ENCODE measurements at places on chromosomes 4 and X. TPM values are rescaled to one million over a fixed set of nuclear protein-coding genes. Genes with fewer than 3 reads are reported as not detected.

The NOP14 gene
- total RNA-seq: 18.5 TPM

The SLC49A3 gene
- 9.9 TPM for total RNA-seq

The CYBB gene
- total RNA-seq: not detected

The STOX2 gene
- 17.7 TPM for total RNA-seq

The S100P gene
- total RNA-seq: not detected

The RIPPLY1 gene
- total RNA-seq: not detected

The PPP2R2C gene
- 0.34 TPM for total RNA-seq

The TLR6 gene
- 1.4 TPM for total RNA-seq

The VSIG1 gene
- total RNA-seq: 0.51 TPM

The C4orf36 gene
- total RNA-seq: under 0.01 TPM

The NIPAL1 gene
- total RNA-seq: 0.47 TPM

DNA sequence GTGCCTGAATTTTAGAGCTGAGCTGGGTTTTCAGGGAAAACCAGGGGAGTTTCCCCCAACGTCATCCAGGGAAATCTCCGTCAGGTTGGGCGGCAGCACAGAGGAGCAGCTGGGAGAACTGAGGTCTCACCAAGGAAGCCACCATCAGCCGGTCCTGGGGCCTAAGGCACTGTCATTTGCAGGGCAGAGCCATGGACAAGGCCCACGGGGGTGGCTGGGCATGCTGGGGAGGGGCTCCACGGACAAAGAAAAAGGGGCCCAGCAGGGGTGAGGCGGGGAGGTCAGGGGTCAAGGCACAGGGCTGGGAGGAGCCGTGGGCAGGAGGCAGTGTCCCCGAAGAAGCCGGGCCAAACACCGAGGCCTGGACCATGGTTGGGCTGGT is 109.8 kb downstream of the HMX1 start:
- DNase-seq: no peak

DNA sequence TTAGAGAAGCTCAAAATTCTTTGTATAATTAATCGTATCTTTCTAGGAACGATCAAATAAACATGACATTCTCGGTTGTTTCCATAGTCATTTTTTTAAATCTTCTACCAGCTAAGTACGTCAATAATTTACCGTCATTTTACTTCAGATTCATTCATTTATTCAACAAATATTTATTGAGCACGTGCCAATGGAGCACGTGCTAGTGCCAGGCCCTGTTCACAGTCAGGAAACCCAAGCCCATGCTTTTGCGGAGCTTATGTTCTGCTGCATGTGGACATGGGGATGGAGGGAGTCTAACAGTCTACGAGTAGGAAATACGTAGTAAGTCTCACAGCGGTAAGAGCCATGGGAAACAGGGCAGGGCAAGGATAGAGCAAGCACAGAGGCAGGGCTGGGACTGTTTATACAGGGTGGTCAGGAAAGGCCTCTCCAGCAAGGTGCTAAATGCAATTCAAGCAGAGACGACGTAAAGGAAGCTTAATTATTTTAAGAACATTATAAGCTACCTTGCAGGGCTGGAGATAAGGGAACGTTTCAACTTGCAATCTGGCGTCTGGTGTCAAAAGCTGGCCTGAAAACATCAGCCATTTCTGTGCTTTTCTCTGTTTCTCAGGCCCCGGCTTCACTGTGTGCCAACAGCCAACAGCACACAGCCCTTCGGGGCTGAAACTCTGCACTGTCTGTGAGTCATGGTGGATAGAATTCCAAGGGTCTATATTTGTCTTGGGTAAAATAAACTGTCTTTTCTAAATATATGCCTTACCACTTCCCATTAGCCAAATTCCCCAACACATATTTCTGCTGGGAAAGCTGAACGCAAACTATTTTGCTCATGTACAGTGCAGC is 517.1 kb upstream of the ZFP42 start:
- DNase-seq: no peak

- no peak for DNase-seq
Observed at GRCh38 chr4:124907881-124908280, 195.3 kb upstream of the ANKRD50 start.

DNA sequence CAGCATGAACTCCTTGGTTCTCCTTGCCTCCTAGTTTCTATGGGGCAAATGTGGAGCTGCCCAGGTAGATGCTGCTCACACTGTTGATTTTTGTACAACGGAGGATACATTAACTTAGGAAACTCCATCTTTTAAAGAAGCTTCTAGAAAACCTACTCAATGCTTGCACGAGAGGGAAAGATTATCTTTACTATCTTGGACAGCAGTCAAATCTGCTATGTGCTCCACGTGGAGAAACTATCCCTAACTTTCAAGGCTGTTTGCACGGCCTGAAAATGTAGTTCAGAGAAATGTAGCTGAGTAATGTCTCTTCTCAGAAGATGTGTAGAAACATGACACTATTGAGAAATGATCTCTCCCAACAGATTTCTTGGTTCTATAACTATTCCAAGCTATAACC is 1530.9 kb upstream of the PABPC4L start:
- DNase-seq: no peak

DNA sequence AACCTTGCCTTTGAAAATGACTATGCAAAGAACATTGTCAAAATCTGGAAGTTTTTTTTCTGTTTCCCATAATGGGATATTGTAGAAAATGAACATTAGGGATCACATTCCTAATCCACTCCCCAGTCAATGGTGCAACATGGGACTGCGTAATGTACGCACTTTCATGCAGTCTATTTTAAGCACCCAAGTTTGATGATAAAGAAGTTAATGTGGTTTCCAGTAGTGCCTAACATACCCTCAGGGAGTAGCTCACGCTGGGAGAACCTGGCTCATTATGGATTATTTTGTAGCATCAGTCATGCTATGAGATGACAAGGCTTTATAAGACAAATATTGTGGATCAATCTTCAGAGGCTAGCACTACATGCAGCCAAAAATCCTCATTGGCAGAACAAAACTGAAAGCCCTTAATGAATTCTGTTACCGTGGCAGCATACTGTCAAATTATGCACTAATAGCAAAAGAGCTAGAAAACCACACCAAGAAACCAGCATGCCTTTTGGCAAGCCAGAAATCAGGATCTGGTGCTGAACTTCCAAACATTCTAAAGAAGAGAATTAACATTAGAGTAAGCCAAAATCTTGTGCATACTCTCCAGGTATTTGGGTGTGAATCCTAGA is 1392.8 kb upstream of the TENM3 start:
- DNase-seq: no peak

- no peak for DNase-seq
Observed at GRCh38 chr4:154018659-154019058, 229.8 kb upstream of the SFRP2 start.

DNA sequence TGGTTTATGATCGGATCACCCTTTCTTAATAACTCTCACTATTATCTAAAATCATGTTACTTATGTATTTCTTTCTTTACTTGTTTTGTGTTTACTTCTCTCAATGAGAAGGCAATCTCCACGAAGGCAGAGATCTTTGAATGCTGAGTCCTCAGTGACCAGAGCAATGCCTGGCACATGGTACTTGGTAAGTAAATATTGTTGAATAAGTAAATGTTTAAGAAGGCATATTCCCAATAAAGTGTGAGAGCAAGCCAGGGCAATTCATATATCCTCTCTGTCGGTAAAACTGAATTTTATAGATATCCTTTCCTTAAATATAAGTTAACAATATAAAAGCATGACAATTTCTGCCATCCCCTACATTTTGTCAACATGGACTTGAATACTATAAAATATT is 94.4 kb downstream of the UGT8 start:
- DNase-seq: no peak

DNA sequence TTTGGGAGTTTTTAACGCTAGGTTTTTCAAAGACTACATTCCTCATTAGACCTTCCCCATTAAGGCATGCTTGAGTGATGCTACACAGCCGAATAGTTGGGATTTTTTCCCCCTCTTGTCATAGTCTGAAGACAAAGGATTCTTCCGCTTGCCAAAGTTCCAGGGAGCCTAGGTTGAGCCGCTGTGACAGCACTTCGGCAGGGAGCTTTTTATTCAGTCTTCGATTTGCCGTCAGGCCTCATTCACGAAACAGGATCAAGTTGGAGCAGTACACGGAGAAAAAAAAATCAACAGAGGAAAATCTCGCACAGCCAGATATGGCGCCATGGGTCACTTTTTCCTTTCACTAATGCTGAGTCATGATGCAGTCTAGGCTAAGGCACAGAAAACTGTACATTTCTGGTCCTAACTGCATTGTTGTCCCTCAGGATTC is 24.3 kb downstream of the SHROOM3 start:
- peak; percentile 63 for DNase-seq

DNA sequence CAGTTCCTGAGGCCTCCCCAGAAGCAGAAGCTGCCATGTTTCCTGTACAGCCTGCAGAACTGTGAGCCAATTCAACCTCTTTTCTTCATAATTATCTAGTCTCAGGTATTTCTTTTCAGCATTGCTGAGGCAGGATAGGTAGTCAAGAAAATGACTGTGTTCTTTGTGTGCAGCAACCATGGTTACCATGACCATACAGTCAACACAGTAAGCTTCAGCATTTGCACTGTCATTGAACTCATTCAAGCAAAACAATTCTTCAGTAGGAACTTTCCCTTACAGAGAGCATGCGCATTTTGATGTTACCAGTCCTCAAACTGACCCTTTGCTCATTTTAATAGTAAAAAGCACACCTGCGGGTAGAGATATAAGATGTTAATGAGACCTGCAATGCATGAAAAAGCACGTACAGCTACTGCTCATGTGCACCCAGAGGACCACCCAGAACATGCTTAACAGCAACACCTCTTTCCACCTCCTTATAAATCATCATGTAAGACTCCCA is 180.8 kb downstream of the PRKX start:
- no peak for DNase-seq

DNA sequence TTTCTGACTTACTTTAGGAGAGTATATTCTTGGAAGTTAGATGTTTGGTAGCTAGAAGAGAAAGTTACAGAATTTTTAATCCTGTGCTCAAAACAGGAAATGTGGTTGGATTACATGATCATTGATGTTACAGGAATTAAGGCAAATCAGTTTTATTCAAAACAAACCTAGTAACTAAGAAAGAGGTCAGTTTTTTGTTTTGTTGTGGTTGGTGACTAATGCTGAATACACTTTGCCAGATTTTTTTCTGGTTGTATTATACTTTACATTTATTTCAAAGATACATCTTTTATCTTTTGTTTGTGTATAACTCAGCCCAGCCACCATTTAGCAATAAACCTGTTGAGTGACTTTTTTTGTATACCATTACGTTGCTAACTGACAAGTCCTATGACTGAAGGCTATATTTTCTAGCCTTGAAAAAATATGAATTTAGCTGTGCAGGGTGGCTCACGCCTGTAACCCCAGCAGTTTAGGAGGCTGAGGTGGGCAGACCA is 116.7 kb downstream of the KLHL8 start:
- peak; percentile 70 for DNase-seq

DNA sequence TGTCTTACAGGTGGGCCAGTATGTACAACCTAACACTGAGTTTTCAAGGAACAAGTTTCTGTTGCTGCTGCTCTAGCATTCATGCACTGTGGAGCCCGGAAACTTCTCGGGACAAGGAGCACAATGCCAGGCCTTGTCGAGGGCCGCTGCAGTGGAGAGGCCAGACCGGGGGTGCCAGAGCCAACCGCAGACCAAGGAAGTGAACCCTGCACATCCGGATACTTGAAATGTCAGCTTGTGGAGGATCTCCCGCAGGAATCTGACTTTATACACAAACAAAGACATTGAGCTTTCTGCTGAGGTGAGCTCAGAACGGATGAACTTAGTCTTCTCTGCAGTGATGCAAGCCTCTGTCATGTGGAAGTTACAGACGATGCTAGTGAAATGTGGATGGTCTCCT is 99.5 kb downstream of the ZNF827 start:
- no peak for DNase-seq

- peak; percentile 58 for DNase-seq
Observed at GRCh38 chr4:24770032-24770584, 25.3 kb upstream of the SOD3 start.

DNA sequence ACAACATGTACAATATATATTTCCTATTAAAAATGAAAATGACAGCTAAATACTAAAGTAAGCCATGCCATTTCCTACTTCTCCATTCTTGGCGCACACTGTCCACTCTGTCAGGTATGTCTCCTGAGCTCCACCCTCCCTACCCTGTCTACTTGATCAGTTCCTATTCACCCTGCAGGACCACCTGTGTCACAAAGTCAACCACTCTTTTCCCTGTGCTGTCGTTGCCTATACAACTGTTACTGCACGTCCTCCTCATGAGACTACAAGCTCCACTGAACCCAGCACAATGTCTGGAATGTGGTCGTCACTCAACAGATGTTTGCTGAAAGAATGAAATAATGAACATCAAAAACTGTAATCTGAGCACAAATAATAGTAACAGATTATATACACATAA is 54.9 kb downstream of the SLC9A7 start:
- DNase-seq: no peak

GRCh38 chr4:845233-845835 is 19.4 kb upstream of the CPLX1 start:
- DNase-seq: no peak

- no peak for DNase-seq
Observed at GRCh38 chrX:300334-300733, 18.3 kb downstream of the GTPBP6 start.

DNA sequence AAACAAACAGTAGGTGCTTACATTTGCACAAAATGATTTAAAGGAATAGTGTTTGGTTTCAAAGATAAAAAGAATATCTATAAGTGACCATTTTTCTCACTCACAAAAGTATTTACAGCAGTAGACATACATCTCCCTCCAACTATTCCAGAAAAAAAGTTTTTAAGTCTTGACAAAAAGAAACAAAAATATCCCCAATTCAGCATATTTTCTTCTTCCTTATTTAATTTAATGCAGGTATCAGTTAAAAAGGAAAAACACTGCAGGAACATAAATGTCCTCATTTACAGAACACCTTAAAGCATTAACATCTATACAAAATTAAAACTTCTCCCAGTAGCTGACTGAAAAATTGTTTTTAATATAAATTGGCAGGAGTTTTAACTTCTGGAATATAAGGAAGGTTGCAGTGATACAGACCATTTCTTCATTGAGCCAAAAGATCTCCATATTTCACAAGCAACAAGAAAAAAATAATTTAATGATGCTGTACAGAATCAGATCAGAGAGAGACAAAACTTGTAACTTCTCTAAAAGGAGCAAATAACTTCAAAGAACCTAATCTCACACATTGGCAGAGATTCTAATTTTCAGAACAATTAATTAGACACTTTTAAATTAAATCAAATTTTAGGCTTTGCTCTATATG is 4.3 kb downstream of the MAB21L2 start:
- DNase-seq: no peak

- no peak for DNase-seq
Observed at GRCh38 chr4:6956087-6956433, 46.4 kb downstream of the TBC1D14 start.

- no peak for DNase-seq
Observed at GRCh38 chr4:181301735-181302710, 941.2 kb upstream of the TENM3 start.

- no peak for DNase-seq
Observed at GRCh38 chr4:87962398-87963146, 12.9 kb upstream of the SPP1 start.

DNA sequence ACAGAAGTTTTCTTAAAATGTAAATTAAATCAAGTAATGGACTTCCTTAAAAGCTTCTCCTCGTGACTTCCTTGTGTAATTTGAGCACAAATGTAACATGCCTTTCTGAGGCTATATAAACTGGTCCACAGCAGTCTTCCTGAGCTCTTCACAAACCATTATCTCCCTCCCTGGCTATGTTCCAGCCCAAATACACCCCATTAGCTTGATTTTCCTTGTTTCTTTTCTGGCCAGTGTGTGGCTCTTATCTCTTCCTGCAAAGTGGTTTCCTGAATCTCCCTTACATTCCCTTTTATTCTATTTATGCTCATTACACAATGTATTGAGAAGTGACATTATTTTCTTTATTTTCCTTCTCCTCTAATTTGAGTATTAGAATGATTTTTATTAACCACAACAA is 1085.3 kb upstream of the PCDH10 start:
- peak; percentile 45 for DNase-seq

- peak; percentile 63 for DNase-seq
Observed at GRCh38 chr4:20248155-20248558, 3.5 kb upstream of the SLIT2 start.
